ENCODE measurements at places on chromosomes 2 and 18. TPM values are rescaled to one million over a fixed set of nuclear protein-coding genes. Genes with fewer than 3 reads are reported as not detected.

Gene PLCL1
- 3.6 TPM for total RNA-seq

DNA sequence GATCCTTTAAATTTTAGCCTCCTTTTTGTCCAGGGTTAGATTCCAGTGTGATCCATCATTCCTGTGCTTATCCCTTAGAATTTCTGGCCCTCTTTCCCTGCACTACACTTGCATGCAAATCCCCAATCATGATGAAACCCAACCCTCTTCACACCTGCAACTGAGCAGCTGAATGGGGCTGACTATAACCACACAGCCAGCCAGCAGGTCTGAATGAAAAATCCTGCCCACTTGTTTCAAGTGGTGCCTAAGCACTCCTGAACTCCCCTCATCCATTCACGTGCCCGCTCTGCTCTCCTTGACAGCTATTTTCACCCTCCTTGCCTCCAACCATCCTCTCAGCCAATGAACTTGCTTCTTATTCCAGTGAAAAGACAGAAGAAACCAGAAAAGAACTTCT is 80.5 kb upstream of the AFF3 start:
- H3K4me1 ChIP-seq: no peaks in the 10 kb centered on the region
- H3K27ac ChIP-seq: no peak overlapping the region
- DNase-seq: no peak
- no peaks in the 10 kb centered on the region for H3K36me3 ChIP-seq
- peaks cover 27% of the 10 kb centered on the region for H3K27me3 ChIP-seq
- H3K4me3 ChIP-seq: no peak overlapping the region

DNA sequence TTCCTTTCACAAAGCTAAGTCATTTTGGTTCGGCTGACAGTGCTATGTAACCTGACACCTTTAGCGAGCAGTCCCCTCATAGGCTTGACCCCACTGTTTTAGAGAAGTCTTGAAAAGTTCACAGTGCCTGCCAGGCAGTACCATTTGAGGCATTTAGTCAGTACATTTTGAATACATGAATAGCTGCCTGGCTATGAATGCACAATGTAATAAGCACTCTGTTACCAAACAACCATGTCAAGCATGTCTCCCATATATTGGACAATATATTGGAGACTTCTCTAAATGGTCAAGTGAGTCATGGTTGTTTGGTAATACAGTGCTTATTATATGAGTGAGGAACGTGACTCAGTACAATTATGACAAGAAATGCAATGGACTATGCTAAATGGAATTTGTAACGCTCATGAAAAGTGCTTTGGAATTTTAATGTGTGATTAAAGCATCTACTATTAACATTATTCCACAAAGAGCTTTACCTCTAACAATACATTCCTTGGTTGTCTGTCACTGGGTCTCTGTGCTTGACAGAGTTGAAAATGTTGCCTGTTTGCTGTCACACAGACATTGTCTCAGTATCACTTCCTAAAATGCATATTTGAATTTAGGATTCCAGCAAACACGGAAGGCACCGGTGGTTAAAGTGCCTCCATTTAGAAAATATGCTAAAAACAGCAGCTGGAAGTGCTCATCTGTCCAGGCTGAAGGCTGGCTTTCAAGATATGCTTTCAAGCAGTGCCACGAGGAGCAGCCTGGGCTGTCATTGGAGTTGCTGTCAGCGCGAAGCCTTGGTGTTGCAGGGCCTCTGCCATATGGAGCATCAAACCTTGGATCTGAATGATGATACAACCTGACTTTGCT is 458.6 kb downstream of the FBXO15 start:
- H3K27ac ChIP-seq: no peak overlapping the region
- H3K27me3 ChIP-seq: no peaks in the 10 kb centered on the region
- DNase-seq: no peak

DNA sequence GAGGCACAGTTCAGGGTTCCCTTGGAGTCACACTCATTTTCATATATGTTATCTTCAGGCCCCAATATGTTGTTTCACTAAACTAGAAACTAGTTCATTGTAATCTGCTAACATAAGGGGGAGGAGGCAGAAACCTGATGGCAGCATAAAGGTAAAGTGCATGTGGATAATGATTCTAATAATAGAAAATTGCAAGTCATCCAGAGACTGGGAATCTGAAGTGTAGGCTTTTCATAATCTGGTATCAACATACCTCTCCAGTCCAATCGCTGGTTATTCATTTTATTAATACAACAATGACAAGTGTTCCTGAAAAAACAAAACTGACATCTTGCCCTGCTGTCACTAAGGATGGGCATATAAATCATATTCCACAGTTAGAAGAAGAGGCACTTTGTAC is 326.3 kb upstream of the ZNF804A start:
- H3K27me3 ChIP-seq: no peaks in the 10 kb centered on the region
- no peak overlapping the region for H3K27ac ChIP-seq
- no peaks in the 10 kb centered on the region for H3K36me3 ChIP-seq
- H3K4me3 ChIP-seq: no peak overlapping the region
- DNase-seq: no peak

GRCh38 chr2:31221544-31221943 is 4.2 kb upstream of the CAPN14 start:
- H3K27ac ChIP-seq: no peak overlapping the region
- no peak overlapping the region for H3K4me3 ChIP-seq
- no peak for DNase-seq
- peaks cover 29% of the 10 kb centered on the region for H3K4me1 ChIP-seq
- peaks cover 21% of the 10 kb centered on the region for H3K27me3 ChIP-seq

DNA sequence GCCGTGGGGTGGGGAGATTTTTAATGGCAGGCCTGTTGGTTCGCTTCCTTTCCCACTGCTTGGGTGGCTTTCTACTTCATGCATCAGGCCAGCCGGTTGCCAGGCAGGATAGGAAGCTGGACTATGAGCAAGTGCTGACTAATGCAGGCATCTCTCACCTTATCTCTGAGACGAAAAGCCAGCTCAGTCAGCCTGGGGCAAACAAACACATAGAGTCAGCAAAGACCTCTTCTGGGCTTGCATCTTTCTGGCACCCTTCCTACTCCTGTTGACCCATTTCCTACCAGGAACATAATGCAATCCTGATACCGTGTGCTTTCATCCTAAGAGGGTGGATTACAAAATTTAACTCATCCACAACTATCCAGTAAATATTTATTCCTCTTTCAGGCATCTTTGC is 416.6 kb upstream of the MEX3C start:
- no peaks in the 10 kb centered on the region for H3K4me1 ChIP-seq
- H3K27me3 ChIP-seq: no peaks in the 10 kb centered on the region
- no peak overlapping the region for H3K4me3 ChIP-seq
- no peak for DNase-seq
- H3K27ac ChIP-seq: no peak overlapping the region

- no peak overlapping the region for H3K4me3 ChIP-seq
- no peak for DNase-seq
- H3K4me1 ChIP-seq: no peaks in the 10 kb centered on the region
- H3K27me3 ChIP-seq: no peaks in the 10 kb centered on the region
Observed at GRCh38 chr2:146579147-146579930, 1265.5 kb upstream of the ACVR2A start.

- no peak overlapping the region for H3K4me3 ChIP-seq
- no peaks in the 10 kb centered on the region for H3K27me3 ChIP-seq
- no peak overlapping the region for H3K27ac ChIP-seq
Observed at GRCh38 chr18:75063615-75064512, 145.1 kb downstream of the PTGR3 start.

DNA sequence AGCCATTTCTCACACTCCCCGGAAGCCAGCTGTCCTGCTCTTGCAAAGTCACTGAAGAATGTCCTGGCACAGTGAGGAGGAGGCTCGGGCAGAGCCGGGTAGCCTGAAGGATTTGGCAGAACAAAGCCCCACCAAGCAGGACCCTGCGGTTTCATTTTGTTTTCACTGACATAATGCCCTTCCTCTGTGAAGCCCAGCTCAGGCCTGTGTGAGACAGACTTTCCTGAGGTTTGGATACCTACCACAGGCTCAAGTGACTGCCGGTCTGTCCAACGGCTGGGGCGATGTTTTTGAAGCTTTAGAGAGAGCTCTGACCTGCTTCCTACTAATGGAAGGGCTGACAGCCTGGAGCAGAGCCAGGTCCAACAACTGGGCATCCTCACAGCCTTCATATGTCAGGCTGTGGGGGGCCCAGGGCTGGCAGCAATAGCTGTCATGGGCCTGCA is 99.8 kb upstream of the FZD7 start:
- DNase-seq: no peak
- H3K4me1 ChIP-seq: no peaks in the 10 kb centered on the region
- H3K27me3 ChIP-seq: peaks cover 36% of the 10 kb centered on the region
- no peaks in the 10 kb centered on the region for H3K36me3 ChIP-seq

Gene CAPN13
- not detected for total RNA-seq

DNA sequence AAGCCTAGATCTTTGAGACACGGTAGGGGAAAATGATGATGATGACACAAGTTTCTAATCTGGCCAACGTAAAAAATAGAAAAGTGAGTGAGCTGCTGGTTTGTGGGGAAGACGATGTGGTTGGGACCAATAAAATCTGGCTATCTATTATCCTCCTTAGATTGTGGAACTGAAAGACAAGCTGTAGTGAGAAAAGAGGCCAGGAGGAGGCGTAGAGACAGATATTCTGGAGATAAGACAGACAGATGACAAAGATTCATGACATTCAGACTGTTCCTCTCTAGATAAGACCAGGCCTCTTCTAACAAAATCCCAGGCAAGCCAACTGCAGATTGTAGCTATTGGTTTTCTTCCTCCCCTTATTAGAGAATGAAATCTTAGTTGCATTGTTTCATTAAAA is 376.3 kb upstream of the UBE2E3 start:
- DNase-seq: no peak
- no peaks in the 10 kb centered on the region for H3K27me3 ChIP-seq
- no peak overlapping the region for H3K27ac ChIP-seq
- no peak overlapping the region for H3K4me3 ChIP-seq
- no peaks in the 10 kb centered on the region for H3K36me3 ChIP-seq
- no peaks in the 10 kb centered on the region for H3K4me1 ChIP-seq

Data from activated T-cell treated with anti-CD3 and anti-CD28 coated beads, Interleukin-2, amount 50 U/mL, for 72 hours (primary cell).